ENCODE measurements at places on chromosomes 16 and 17.

- no peak for DNase-seq
These were observed 8.3 kb upstream of the SDR42E1 start for GRCh38 chr16:82019535-82019934.

GRCh38 chr17:43338886-43339516 lies 59.8 kb upstream of the ARL4D start:
- DNase-seq: peak; percentile 61

DNA sequence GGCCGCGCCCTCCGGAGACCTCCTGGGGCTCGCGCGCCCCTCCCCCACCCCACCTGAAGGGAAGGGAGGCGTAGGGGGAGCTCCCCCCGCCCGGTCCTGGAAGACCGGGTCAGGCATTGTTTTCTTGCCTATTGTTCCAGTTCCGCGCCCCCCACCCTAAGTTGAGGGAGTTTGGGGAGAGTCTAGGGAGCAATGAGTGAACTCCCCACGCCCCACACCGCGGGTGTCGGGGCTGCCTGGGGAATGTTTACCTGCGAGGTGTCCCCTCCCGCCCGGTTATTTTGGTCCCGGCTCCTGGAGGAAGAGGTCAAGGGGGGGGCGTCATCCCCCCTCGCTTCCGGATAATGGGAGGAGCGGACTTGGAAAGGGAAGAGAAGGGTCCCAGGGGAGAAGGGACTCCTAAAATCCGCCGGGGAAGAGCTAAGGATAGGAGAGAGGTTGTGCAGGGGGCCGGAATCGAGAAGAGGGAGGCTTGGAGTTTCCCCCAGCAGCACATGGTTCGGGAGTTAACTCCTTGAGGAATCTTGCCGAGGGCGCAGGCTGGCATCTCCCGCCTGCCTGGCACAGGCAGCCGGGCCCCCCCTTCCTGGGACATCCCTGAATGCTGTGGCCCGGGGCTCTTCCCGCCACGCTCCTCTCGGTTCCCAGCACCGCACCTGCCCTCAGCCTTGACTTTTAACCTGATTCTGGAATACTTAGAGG lies 881 bp downstream of the MLLT6 start:
- peak; percentile 68 for DNase-seq

DNA sequence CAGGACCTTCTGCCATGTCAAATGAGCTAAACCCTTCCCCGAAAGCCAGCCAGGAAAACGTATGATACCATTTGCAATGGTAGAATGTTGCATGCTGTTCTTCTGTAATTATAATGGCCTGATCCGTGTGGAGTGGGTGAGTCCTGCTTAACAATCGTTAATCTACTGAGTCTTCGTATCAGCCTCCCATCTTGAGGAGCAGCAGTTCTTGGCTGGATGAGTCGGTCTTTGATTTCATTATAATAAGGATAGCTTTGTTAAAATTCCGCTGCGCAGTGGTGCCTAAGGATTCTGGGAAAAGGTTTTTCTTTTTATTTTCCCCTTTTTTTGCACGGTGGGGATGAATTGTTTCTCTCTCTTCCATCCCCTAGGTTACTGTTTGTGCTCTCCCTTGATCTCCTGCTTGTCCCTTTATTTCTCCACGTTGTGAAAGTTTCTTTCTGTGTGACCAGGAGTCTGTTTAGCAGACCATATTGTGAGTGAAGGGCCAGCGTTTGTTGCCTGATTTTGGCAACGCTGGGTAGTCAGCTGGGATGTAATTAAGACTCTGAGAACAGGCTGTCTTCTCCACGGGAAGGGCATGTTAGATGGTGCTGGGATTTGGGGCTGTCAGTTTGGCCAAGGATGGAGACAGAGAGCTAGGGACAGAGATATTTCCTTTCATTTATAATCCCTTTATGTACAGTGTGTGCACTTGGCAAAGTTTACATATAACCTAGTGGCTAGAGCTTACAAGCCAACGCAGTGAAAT lies 263.0 kb downstream of the FTO start:
- no peak for DNase-seq

DNA sequence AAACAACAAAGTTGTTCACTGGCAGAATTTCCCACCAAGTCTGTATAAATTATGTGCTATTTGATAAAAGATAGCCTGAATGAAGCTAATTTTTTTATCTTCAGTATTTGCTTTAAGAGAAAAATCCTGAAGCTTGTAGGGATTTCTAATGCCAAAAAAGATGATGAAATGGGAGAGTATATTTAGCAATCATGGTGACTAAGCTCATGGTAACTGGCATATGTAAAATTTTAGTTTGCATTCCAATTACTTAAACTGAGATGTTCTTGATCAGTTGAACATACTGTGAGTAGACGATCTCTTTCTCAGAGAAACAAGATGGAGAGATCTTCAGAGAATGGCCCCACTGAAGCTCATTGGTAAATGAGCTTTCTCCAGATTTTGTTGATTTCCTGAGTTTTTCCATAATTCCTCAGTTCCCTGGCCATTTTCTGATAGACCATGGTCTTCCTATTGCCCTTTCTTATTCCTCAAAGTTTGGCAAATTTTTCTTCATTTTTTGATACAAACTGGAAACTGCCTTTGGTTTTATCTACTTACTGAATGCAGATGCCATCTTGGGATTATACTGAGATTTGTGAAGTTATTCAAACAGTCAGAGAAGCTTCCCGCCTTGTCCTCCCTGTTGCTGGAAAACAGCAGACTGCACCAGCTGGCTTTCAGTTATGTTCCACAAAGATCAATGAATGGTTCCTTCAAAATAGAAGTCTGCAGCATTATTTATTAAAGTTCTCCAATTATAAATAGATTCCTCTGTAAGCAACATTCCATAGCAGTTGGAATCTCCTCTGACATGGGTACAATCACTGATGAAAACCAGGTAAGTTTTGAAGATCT lies 68.3 kb upstream of the ALOX12 start:
- DNase-seq: no peak

GRCh38 chr17:65359016-65359415 lies 202.4 kb downstream of the AXIN2 start:
- DNase-seq: no peak

DNA sequence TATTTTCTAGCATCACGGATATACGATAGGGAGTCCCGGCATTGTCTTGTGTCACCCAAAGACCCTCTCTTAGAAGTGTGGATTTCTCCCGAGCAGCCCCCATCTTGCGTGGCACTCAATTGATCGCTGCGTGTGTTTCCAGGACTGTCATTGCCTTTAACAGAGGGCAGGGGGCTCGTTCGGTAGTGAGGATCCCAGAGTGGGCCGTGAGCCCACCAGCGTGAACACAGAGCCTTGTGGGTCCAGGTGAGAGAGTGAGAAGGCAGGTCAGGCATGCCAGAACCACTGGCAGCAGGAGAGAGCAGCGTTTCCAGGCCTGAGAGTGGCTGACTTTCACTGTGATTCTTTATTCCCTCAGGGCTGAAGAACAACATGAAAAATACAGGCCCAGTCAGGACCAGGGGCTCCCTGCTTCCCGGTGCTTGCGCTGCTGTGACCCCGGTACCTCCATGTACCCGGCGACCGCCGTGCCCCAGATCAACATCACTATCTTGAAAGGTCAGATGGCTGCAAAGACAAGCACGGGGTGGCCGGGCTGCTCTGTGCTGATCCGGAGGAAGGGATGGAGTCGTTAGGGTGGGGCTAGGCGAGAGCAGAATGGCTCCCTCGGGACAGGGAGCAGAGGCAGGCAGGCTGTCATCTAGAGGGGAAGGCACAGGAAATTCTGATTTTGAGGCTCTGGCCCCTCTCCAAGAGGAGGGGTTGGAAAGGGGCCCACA lies 22.4 kb downstream of the C1QTNF1 start:
- no peak for DNase-seq

DNA sequence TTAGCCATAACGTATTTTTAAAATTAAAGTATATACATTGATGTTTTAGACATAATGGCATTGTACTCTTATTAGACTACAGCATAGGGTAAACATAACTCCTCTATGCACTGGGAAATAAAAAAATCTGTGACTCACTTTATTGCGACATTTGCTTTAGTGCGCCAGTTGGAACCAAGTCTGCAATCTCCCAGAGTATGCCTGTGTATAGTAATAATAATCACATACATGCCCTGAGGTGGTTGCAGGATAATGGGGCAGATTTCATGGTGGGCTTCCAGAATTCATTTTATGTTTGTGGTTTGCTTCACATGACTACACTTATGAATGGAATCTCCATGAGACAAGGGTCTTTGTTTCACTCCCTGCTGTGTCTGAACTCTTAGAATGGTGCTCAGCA lies 66.9 kb upstream of the N4BP1 start:
- DNase-seq: no peak

DNA sequence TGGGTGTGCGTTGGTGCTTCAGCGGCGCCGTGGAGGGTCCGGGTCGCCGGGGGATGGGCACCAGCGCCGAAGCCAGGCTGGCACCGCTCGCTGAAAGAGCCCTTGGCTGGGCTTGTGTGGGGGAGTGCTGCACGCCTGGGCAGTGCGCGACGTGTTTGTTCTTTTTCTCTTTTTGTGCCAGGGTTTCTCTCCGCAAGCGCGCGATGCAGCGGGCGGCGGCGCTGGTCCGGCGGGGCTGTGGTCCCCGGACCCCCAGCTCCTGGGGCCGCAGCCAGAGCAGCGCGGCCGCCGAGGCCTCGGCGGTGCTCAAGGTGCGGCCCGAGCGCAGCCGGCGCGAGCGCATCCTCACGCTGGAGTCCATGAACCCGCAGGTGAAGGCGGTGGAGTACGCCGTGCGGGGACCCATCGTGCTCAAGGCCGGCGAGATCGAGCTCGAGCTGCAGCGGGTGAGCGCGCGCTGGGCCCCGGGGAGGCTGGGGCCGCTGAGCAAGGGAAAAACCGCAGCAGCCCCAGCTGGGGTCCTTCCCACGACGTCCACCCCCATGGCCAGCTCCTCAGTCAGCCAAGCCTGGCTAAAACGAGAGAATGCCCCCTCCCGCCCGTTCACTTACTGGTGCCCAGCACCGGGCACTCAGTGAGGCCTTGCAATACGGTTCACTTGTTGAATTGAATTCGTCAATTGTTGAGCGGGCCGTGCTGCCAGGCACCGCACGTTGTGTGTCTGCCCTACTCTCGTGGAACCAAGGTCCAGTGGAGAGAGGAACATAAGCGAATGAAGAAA lies 541 bp downstream of the GPT2 start:
- DNase-seq: peak; percentile 76

DNA sequence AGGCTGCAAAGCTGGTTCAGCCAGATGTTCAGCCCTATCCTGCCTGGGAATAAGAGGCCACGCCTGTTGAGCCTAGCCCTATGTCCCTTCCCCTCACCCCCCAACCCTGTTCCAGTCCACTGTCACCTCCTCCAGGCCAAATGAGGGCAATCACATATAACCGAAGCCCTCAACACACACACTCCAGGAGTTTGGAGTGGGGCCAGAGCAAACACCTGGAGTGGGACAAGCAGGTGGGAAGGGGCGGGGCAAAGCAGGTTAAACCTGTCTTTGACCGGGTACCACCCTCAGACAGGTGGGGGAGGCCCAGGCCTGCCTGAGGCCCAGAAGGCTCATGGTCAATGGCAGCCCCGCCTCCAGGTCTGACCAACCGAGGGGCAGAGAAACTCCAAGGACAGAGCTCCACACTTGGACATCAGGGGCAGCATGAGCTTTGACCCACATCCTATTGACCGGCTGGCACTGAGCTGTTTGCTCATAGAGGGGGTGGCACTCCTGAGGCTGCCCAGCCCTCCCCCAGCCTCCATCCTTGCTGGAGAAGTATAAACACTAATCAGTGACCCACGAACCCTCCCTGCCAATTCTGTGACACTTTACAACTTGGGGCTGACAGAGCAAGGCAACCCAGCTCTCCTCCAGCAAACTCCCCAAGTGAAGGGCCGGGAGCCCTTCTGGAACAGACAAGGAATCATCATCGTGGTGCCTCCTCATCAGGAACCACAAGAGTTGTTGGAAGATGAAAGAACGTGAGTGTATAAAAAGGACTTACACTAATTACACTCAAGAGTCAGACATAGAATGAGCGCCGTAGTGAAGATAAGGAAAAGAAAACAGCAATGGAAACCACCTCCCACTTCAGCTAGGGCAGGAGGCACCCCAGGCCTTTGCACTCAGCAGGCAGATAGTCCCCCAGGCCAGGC lies 1.5 kb downstream of the ESRP2 start:
- DNase-seq: peak; percentile 90

DNA sequence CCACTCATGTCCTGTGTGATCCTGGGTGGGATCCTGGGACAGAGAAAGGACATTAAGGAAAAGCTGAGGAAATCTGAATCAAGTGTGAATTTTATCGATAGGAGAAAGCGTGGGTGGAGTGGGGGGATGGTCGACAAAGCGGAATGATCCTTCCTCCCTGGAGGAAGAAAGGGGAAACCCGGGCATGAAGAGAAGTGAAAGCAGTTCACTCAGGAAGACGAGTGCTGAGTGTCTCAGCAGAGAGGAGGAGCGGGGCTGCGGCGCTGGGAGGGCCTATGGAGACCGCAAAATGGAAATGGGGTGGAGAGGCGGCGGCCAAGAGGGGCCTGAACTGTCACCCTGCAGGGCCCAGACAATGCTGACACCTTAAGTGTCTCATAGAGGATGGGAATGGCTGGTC lies 8.7 kb downstream of the ZDHHC7 start:
- no peak for DNase-seq

- no peak for DNase-seq
These were observed 51.2 kb upstream of the TOB1 start for GRCh38 chr17:50917418-50917743.

DNA sequence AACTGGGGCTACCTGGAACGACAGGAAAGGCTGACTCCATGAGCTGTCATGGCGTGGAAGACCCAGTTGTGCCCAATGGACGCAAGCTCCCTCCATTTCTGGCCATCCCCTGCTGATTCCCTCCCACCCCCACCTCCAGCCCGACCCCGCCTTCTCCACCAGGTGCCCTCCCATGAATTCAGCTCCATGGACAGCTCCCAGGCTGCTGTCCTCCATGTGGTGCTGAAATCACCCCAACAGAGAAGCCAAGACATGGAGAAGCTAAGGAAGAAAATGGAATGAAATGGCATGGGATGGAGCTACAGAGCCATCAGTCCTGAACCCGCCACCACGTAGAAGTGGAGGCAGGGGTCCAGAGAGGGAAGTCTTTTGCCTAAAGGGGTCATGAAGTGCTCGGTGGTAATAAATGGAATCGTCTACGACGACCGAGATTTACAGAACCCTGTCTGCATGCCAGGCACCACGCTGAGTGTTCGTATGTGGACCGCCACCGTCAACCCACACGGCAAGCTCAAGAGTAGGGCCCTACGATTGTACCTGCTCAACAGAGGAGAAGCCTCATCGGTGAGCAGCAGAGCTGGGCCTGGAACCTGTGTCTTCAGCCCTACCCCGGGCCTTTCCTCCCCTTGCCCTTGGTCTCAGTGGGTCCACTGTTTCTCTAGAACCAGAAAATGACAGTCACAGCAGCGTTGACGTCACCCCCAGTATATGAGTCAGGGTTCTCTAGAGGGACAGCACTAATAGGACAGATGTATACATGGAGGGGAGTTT lies 9.3 kb upstream of the ZC3H18 start:
- no peak for DNase-seq
